ENCODE measurements at places on chromosomes 16 and 17.

DNA sequence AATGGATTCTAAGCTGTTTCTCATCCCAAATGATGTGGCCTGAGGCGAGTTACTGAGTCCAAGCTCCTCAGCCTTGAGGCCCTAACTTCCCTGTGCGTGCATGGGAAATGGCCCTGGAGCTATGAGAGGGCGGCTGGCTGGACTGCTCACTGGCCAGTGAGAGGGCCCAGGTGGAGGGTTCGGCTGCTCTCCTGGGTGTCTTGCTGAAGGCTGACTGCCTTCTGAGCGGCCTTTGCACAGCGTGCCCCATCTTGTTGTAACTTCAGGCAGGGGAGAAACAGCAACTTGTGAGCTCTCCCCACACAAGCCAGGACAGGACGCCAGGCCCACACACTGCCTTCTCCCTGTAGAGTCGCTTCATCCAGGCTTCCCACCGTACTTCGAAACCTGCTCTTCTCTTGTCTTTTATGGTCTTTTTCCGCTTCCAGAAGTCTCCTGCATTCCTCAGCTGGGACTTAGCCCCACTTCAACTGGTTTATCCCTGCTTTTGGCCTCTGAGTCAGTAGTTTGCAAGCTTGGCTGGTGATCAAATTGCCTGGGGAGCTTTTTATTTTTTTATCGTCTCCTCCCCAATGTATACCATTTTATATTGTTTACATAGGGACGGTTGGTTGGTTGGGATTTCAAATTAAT is 13.3 kb downstream of the CDH3 start:
- DNase-seq, result no peak

DNA sequence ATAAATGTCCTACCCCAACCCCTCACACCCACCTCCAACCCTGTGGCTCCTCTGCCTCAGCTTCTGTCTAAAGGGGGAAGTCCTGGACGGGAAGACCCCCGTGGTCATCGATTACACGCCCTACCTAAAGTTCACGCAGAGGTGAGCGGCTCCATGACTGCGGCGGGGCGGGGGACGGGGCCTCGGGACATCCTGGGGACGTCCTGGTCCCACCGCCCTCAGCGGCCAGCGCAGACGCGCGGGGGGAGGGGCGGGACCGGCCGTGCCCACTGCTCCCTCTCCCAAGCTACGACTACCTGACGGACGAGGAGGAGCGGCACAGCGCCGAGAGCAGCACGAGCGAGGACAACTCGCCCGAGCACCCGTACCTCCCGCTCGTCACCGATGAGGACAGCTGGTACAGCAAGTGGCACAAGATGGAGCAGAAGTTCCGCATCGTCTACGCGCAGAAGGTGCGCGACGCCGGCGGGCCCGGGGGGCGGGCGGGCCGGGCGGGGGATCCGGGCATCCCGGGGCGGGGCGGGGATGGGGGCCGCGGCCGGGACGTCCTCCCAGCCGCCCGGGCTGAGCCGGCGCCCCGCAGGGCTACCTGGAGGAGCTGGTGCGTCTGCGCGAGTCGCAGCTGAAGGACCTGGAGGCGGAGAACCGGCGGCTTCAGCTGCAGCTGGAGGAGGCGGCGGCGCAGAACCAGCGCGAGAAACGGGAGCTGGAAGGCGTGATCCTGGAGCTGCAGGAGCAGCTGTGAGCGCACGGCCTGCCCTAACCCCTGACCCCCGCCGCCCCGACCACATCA is 6.7 kb downstream of the RUNDC3A start:
- no peak for DNase-seq

DNA sequence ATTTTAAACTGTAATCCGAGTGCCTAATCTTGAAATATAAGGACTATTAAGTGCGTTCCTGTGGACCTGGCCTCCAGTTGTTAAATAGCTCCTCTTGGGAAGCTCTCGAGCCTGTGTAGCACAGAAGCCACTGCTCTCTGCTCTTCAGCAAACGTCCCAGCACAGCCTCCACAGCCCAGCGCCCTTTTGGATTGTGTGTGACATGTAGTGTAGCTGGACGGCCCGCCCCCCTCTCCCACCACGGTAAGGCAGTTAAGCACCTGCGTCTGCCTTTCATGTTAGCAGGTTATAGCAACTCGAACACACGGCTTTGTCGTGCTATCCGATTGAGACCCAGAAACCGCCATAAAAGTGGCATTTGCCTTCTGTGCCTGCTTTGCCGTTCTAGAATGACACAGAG is 79.2 kb upstream of the CHMP6 start:
- DNase-seq, result no peak

GRCh38 chr17:8939496-8940334 is 25.8 kb downstream of the PIK3R5 start:
- no peak for DNase-seq

- no peak for DNase-seq
These were observed 70.8 kb upstream of the TRAP1 start for GRCh38 chr16:3787924-3788661.

Measured in stimulated activated CD8-positive, alpha-beta memory T cell treated with anti-CD3 and anti-CD28 coated beads, Interleukin-4, amount 100 ng/mL, for 4 hours (primary cell).